ENCODE measurements at places on chromosomes 3 and 15.

DNA sequence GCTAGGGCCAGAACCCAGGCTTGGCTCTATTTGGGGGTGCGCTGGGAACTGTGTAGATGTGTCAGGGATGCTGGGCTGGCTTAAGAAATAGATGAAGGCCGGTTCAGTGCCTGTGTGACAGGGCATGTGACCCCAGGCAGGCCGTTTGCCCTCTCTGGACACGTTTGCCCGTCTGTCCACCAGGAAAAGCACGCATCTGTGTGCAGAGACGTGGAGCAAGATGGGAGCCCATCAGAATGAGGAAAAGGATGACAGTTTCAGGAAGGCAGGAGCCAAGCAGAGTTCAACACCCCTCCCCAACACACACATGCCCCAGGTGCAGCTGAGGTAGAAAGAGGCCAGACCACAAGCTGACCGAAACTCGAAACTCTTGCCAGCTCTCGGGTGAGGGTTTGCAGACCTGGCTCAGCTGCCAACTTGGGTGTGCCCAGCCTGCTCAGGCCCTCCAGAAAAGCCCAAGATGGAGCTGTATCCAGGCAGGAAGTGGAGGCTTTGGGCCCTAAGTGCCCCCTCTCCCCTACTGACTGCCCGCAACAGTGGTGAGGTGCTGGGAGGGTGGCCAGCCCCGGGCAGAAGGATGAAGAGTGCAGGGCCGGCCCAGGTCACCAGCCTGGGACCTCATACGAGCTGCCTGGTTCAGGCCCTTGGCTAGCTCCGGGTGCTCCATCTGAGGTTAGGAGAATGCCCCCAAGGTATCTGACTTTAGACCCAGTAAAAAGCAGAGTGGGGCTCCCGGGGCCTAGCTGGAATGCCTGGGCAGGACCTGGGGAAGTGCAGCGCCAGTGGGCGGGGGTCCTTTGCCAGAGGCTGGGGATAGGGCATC is 10.2 kb upstream of the MESP1 start:
- no peak for DNase-seq

DNA sequence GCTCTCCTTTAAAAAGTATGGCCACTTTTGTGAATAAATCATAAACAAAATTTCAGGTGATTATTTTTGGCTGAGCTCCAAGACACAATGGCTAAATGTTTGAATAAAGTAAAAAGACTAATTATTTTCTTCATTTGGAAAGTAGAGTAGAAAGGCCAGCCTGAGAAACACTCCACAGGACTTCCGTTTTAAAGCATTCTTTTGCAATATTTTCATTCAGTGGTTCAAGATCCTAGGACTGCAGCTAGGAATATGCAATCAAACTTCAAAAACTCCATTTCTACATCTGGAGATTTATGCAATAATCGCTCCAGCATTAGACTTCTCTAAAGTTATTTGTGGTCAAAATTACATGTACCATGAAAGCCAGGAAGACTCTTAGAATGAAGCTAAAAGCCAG is 62.8 kb downstream of the MECOM start:
- no peak for DNase-seq

GRCh38 chr3:47306022-47306421 is 23.3 kb downstream of the KLHL18 start:
- no peak for DNase-seq

GRCh38 chr15:89761929-89762328 is 10.9 kb upstream of the MESP1 start:
- no peak for DNase-seq

DNA sequence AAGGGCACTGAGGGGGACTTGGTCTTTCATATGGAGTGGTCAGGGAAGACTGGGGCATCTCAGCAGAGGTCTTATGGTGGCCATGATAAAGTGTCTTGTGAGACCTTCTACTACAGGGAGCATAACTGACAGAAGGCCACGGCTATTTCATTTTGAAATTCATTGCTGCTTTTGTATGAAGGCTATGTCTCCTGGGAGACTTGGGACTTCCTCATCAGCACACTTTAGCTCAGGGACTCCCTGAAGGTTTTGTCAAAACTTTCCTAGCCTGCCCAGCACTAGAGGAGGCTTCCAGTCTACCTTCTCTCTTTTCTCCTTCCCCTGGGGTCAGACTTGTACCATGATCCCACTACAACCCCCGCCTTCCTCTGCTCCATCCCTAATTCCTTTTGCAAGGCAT is 77.2 kb upstream of the RASGRF1 start:
- DNase-seq: no peak

- no peak for DNase-seq
Measured at GRCh38 chr3:165837058-165837525, at the start of gene BCHE. Gene BCHE, minus strand, starts transcription at chr3:165837423. Its CDS starts 6,390 bp downstream, at chr3:165831033.

GRCh38 chr3:141877911-141878310 is 1.5 kb downstream of the ATP1B3 start:
- DNase-seq: no peak

- no peak for DNase-seq
Measured at GRCh38 chr3:30741889-30742288, 135.5 kb downstream of the TGFBR2 start.

DNA sequence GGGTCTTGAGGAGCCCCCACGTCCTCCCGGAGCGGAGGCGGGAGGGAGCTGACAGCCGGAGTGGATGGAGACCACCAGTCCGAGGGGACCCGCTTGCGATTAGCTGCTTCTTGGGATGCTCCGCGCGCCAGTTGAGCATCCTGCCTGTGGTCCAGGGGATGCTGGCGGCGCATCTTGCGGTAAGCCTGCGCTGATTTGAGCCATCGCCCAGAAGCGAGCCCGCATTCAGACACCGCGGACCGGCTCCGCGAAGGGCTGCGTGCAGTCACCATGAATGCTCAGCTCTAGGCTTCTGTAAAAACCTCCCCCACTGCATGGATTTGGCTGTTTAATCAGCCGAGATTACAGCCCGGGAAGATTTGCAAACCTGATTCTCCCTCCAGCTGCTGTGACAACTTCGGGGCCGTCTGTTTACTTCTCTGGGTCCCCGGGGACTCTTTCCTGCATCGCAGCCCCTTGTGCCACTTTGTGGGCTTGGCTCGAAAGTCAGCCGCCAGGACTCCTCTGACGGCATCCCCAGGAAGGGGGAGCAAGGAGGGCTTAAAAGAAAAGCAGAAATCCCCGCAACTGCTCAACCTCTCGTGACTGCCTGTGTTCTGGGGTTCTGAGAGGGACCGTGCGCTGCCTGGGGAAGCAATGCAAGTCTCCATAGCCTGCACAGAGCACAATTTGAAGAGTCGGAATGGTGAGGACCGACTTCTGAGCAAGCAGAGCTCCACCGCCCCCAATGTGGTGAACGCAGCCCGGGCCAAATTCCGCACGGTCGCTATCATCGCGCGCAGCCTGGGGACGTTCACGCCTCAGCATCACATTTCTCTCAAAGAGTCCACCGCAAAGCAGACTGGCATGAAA is 171.1 kb downstream of the KCNAB1 start:
- no peak for DNase-seq

DNA sequence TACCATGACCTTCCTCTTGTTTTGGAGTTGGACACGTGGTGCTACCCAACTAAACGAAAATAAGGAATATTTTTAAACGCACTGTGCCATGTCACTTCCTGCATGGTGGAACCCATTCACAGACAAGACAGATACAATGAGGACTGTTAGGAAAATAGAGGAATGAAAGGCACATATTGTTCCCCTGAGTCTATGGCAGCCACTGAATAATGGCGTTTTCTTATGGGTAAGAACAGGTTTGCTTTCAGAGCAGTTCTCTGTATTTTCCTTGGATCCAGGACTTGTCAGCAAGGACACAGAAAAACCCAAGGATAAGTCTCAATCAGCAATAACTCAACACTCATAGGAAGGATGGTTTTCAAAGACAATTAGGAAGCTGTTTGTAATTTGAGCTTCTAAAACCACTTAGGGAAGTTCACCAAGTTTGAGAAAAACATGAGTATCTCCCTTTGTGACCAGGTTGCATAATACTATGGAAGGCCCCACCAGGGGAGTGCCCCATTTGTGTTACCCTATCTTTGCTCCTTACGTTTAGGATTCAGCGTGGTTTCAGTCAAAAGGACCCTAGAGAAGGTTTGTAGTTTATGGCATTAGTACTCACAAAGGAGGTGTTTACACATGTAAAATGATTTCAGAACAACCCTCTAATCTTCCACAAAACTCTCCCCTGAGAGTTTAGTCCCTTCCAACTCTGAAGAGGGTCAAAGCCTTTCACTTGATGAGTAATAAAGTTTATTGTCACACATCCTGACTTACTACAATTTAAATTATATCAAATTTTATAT is 487.2 kb upstream of the ATP11B start:
- no peak for DNase-seq

DNA sequence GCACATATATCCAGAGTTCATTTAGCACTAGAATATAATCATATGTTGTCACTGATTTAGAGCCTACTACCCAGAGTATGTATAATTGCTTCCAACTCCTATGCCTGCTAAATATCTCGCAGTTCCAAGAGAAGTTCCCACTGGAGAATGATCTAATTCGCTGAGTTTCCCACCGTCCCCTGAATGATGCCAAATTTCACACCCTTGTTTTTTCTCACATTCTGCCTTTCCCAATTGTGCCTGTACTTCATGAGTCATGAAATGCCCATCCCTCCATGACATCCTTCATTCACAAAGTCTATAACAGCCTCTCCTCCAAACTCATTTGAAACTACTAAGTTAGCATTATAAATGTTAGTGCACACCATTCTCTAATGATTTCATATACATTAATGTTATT is 177.2 kb downstream of the CBLB start:
- no peak for DNase-seq

DNA sequence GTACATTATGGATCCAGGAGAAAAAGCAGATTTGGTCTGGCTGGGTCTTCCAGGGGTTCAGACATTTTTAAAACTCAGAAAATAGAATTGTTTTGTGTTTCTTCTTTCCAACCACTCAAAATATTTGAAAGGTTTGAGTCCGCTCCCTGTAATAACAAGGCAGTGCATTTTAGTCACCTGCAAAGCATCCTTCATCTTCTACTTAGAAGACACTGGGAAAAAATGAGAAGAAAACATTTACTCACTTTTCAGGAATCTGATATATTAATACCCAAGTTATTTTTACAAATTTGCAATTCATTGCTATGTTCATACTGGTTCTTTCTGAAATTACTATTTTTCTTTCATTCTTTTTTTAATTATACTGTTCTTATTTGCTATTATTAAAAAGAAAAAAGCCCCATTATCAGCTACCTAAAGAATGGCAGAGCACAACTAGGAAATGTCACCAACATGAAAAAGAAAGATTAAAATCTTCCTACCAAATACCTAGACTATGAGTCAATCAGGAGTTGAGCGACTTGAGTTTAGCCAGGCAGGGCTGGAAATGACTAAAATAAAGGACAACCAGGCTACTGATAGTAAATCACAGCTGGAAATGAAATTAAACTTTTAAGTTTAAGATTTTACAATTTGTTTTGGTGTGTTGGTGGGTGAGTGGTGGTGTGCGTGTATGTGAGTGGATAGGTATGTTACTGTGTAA is 280.3 kb upstream of the THBS1 start:
- DNase-seq: no peak

GRCh38 chr3:193029800-193030199 is 112.1 kb upstream of the MB21D2 start:
- no peak for DNase-seq

- no peak for DNase-seq
Measured at GRCh38 chr15:81642451-81642990, 268.5 kb upstream of the TMC3 start.

GRCh38 chr3:130621824-130622223 is 104.8 kb downstream of the COL6A6 start:
- DNase-seq: no peak

DNA sequence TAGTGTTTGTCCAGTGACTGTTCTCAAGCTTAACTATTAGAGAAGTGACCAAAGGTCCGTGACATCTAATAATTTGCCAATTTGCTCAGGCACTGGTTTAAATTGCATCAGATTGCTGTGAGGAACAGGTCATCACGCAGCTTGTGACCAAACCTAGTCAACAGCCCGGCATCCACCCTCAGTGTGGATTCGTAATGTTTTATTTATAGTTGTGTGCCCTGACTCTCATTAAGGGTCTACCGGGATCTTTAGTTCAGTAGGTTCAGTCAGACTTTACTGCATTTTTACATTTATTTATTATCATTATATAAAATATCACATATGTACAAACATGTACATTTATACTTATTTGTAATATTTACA is 46.4 kb upstream of the PGPEP1L start:
- DNase-seq: no peak

DNA sequence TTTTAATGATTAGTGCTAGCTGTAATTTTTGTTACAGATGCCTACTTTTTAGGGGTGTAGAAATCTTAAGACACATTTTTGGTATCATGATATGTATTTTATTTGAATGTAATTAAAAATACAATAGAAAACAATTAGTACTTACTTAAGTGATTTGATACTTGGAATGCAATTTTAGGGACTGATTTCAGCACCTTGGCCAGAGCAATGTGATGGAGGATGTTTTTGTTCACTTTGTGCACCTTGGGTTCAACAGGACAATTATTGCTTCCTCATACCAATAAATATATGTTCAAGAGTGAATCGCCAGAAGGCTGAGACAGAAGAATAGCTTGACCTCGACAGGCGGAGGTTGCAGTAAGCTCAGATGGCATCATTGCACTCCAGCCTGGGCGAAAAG is 22.3 kb downstream of the GMNC start:
- DNase-seq: no peak

DNA sequence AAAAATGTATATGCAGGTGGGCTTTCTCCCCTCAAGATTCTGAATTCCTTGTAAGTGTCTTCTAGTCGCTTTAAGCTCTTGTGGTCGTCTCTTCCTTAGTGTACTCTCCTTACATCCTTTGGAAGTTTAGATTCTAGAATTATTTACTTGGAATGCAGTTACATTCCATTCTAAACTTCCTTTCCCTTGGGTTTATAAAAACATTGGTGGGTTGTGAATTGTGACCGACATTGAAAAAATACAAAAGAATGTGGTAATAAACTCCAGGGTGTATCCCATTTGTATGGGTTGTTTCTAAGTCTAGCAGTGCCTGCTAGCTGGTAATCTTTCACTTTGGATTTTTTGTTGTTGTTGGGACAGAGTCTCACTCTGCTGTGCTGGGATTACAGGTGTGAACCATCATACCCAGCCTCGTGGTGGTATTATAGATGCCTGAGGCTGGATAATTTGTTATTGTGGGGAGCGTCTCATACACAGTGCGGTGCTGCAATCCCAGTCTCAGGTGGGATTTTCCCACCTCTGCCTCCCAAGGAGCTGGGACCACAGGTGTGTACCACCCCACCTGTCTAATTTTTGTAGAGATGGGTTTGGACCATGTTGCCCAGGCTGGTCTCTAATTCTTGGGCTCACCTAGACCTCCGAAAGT is 9.1 kb downstream of the CHD2 start:
- no peak for DNase-seq

- no peak for DNase-seq
Measured at GRCh38 chr3:60448696-60449095, 802.6 kb downstream of the FHIT start.

GRCh38 chr3:58085616-58086015 is 77.4 kb downstream of the FLNB start:
- no peak for DNase-seq

DNA sequence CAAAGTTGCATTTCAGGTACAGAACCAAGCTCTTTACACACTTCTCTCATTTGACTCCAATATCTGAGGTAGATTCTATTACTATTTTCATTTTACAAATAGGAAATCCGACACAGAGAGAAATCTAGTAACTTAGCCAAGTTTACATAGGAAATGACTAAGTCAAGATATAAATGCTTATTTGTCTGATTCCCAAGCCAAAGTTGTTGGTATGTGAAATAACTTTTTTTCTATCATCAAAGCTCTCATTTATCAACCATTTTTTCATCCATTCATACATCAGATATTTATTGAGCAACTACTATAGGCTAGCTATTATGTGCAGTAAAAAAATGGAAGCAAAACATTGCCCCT is 89.2 kb upstream of the MITF start:
- DNase-seq: no peak

- DNase-seq: no peak
Measured at GRCh38 chr3:100532411-100532810, 40.0 kb downstream of the TMEM45A start.
